ENCODE measurements at places on chromosomes 7 and 10.

DNA sequence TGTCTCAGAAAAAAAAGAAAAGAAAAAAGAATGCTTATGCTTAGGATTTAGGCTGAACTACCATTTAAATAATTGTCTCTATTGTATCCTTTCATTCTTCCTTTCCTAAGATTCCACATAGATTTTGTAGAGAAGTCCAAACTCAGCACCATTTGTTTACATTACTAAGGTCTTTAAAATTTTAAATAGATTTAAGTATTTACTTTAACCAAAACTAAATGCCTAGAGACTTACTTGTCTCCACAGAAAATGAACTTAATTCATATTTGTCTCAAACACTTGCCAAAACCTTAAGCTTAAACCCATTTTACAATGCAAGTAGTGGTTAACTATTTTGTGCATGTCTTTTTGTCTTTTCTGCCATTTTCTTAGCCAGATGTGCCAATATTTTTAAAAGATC lies 54.1 kb upstream of the ABI1 start:
- DNase-seq, result no peak

GRCh38 chr10:23065181-23065948 lies 30.0 kb upstream of the MSRB2 start:
- no peak for DNase-seq

- no peak for DNase-seq
These were observed 83.6 kb upstream of the LRRC4 start for GRCh38 chr7:128114806-128115205.

DNA sequence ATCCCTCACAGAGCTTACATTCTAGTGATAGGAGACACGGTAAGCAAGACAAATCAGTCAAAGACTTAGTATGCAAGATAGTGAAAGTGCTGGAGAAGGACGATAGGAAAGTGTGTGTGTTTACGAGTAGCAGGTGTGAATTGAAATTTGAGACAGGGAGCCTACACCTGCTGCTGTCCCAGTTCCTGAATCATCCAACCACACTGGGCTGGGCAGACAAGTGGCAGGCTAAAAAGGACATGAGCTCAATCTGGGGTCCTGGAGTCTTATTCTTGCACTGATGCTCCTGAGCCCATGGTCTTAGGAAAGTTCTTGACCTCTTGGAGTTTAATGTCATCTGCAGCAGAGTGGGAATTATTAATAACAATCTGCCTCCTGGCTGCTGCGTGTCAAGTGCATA lies 16.2 kb downstream of the RBP3 start:
- DNase-seq, result peak; percentile 57

DNA sequence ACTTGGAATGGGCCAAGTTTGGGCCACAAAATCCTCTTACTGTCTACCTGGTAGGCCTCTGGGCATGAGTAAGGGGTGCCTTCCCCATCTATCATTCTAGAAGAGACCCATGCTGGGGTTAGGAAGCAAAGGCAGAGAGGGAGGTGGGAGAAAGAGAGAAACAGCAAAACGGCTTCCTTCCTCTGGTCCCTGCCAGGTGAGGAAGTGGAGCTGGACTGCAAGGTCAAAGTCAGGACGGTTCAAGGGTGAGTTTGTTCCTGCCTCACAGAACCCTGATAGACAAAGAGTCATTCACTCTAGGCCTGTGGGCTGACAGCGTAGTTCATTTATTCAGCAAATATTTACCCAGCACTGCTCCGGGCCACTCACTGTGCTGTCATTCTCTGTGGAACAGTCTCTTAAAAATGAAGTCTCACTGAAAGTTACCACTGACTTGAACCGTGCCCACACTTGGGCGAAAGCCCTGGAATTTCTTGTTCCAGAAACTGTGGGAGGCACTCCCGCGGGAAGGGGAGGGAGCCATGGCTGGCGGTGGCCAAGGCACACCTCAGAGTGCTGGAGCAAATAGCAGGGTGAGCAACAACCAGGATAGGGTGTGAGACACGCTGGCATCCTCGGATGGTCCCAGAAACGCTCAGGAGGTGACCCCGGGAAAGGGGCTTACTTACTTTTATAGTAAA lies 26.2 kb upstream of the ECHDC3 start:
- DNase-seq, result no peak

GRCh38 chr7:106570948-106571418 lies 90.0 kb downstream of the CCDC71L start:
- no peak for DNase-seq

All from NCI-H187 treated with DMSO at 0.1 percent for 48 hours (cell line).